Astrocyte (in vitro differentiated cells and primary cell): ENCODE measurements at places on chromosomes 7 and 10. TPM values are rescaled to one million over a fixed set of nuclear protein-coding genes. Genes with fewer than 3 reads are reported as not detected.
A peak's percentile ranks its signal among the peaks of the same experiment; 100 is the strongest.

DNA sequence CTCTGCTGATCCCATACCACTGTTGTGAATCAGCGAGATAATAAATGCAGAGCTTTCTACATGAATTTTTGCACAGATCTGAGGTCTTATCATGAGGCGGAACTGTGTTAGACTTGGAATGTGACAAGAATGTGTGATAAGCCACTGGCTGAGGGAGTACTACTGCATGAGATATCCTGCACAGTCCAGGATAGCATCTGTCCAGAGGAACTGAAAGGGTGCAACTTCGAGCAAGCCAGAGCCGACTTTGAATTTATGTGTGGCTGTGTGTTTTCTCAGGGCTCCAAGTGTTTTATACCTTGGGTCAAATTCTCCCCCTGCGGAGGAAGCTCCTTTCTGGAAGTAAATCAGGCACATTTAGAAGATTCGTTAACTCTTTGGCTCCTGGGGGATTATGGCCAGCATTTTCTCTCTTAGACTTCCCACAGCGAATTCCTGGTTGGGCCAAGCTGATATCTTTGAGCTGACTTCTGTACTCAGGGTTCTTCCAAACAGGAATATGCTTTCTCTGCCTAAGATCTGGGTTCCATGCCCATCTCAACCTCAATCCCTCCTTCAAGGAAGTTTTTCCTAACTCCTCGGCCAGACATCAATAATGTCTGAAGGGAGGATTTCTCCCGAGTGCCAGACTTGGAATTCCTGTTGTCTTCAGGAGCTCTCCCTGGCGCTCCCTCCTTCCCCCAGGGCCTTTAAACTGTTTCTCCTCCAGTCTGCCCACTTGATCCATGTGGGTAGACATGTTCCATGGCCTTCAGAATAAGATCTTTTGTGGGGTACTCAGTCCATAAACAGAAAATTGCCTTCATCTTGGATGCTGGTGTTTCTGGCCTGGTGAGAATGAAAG is 2.5 kb upstream of the MEST start:
- DNase-seq = peak; percentile 98

- DNase-seq = no peak
These were observed 468.5 kb downstream of the LRMDA start for GRCh38 chr10:75899816-75900390.

- DNase-seq = no peak
These were observed 366.4 kb upstream of the NPVF start for GRCh38 chr7:25594728-25595127.

DNA sequence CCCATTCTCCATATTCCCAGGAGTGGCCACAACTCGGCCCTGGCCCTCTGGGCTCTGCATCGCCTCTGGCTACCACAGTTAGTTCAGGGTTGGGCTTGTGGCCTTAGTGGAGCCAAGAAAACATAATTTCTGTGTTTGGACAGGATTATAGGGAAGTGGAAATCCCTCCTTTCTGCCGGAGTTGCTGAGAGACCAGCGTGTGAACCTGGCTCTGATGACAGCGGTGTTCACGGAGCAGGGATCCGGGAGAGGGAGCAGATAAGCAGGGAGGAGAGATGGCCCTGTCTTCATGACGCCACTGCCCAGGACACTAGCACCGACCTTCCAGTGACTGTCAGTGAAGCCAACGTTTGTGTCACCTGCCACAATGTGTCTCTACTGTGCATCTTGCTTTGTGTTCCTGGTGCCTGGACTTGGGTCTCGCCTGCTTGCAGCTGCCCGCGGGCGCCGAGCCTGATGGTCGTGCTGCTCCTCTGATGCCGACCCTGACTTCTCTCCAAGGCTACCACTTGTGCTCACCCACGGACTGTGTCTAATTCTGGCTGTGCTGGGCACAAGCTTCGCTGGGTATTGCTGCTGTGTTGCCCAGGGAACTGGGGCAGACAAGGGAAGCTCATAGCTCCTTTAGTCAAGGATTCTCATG is 67.0 kb upstream of the VIPR2 start:
- no peak for DNase-seq

The UCN3 gene
- total RNA-seq = not detected in 2 replicates

The HNRNPF gene
- total RNA-seq = 143 and 151 TPM in 2 replicates

The JAZF1 gene
- total RNA-seq = 19.8 and 20.1 TPM in 2 replicates

DNA sequence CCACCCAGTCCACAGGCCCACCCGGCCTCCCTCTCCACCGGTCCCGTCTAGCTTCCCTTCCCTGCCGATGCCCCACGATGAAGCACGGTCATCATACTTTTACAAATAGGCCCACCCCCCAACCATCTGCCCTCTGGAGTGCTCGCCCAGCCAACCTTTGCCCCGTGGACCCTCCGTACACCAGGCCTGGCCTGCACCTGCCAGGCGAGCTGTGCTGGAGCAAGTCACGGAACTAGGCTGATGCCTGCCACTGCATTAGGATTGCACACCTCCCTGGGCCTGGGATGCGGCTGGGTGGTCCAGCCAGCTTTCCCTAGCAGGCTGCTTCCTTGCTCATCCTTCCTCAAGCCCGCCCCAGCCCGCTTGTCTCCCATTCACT is 44.7 kb downstream of the PPIF start:
- DNase-seq = no peak

DNA sequence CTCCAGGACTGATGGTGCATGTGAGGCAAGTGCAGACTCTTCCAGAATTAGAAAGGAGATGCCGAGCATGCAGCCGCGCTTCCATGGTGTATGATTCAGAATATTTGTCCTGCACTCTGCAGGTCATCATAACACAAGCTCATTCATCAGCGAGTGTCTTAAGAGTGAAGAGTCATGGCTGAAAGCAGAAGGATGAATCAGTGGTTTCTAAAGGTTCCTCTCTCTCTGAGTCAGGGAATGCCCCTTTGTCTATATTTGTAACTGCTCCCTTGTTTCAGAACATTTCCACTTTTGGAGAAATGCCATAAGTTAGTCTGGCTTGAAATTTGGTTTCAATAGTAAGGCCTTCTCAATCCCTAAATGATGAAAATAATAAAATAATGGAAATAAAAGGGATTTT is 52.3 kb downstream of the HECW1 start:
- DNase-seq = peak; percentile 98

DNA sequence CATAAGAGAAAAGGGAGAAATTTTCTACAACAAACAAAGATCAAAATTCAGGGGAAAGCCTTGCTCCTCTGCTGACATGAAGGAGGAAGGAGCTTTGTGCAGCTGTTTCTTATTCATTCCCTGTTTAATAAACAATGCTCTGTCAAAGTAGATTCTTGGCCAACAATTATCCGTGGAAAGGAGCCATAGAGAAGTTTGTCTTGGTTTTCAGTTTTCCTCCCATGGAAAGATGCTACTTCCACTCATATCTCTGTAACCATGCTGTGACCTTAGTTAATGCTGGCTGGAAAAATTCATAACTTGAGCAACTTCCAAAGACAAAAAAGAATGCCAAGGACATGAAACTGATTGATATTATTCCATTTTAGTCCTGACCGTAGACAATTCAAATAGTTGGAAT is 8.1 kb downstream of the DDC start:
- no peak for DNase-seq

The RBP4 gene
- total RNA-seq = 0.27 and 0.36 TPM in 2 replicates

DNA sequence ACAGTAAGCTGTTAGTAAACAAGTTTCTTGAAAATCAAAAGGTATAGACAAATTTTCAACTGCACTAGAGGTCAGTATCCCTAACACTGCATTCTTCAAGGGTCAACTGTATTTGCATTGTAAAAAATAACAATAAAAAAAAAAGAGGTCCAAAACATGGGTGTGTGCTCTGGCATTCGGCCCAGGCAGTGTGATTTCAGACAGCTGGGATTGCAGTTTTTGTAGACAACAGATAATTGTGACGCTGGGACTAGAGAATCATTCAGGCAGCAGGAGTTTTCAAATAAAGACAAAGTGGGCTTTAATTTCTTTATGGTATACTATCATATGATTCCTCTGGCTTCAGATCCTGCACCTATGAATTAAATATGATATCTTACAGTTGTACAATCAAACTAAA is 543.2 kb upstream of the SEMA3D start:
- no peak for DNase-seq

The ATAD1 gene
- 71.0 and 72.5 TPM in 2 replicates for total RNA-seq

- no peak for DNase-seq
These were observed 80.5 kb upstream of the ETV1 start for GRCh38 chr7:14069961-14070360.

- no peak for DNase-seq
These were observed 26.2 kb upstream of the CRHR2 start for GRCh38 chr7:30708412-30708811.

GRCh38 chr10:119644205-119644814 is 6.9 kb upstream of the BAG3 start:
- DNase-seq = no peak

DNA sequence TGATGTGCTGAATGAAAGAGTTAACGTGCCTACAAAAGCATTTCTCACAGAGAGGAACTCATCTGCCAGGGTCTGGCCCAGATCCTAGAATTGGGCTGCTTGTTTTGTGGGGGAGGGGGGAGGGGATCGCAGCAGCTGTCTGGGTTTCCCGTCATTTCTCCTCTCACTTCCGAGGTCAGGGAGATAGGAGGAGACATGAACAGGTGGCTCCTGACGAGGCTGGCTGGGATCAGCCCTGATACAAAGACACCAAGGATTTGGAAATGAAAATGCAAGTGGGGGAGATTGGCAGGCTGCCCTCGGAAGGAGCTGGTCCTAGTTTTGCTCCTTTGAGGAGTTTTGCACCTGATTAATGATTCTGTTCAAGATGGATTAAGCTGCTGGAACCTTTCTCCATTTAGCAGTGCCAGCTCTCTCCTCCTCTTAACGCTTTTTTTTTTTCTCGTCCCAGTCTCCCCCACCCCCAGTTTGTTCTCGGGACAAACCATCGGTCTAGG is 86.8 kb upstream of the KMT2C start:
- DNase-seq = peak; percentile 54

DNA sequence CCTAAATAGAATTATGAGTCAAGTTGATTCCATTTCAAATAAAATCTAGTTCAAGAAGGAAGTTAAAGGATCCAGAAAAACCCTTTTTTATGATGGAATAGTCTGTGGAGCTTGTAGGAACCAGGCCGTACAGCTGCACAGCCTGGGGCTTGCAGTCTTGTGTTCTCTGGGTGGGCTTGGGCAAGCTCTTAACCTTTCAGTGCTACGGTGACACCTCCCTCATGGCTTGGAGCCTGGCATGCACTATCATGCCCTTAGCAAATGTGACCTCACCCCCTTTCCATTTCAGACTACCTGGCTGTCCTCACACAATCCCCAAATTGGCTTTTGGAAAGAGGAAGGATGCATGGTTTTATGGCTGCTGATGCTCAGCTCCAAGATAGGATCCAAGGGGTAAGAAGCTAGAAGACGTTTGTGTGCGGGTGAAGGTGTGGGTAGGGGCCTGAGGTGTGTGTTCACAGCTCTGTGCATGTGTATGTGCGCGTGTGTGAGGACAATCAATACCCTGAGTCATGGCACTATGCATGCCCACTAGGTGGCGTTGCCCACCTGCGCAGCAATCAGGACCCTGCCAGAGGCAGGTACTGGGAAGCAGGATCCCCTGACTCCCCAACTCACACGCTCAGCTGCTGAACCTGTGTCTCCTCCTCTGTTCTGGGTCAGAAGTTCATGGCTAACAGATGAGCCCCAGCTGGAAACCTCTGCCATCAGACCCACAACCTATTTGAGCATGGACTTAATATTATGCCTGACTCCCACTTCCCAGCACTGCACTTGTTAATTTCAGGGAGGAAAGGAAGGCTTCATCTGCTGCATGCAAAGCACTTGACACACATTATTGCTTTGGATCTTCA is 113.4 kb downstream of the PTPN20 start:
- peak; percentile 14 for DNase-seq

GRCh38 chr7:155251831-155252230 is 45.8 kb upstream of the INSIG1 start:
- DNase-seq = no peak

DNA sequence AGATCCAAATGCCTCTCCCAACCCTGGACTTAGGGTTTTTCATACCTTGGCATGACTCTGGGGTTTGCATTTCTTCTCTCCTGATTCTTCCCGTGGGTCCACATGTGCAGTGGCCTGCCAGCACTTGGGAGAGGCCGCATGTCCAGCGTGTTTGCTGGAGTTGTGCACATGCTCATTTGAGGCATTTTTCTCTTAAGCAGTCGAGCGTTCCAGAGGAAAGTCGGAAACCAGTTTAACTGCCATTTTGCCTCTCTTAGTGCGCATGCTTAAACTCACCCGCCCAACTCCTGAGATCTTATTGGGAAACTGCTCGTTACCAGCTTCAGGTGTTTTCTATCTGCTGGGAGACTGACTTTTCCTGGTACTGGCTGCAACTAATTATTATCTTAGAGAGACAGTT is 888.4 kb upstream of the PHF14 start:
- DNase-seq = no peak

GRCh38 chr7:155743177-155743576 is 69.1 kb downstream of the SHH start:
- no peak for DNase-seq

DNA sequence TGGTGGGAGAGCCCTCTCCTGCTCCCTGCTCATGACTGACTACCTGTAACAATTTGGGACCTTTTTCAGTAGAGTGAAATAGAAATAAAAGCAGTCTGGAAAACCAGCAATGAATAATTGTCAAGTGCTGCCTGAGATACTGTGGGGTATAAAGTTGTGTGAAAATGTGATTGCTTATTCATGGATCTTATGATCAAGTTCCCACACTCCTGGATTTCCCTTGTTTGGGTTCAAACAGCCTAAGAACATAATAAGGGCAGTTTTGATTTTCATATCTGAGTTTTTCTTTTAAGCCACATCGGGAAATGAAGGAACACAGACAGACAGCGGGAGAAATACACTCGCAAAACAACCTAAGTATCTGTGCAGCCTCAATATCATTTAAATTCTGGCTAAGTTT is 52.9 kb downstream of the CALD1 start:
- DNase-seq = no peak

DNA sequence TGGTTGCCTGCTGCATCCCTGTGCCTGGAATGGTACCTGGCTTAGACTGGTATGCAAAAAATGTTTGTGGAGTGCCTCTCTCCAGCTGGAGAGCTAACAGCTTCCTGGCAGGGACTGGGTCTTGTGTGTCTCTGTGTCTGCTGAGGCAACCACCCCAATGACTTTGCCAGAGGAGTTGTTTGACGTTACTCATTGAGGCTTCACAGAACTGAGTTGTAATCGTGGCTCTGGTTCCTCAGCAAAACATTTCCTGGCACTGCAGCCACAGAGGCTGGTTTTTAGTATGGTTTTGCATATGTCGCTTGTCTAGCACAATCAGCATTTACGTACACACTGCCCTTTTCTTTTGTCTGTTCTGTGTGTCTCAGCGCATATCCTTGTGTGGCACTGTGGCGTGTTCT is 7.5 kb downstream of the ZNF282 start:
- peak; percentile 55 for DNase-seq
